ENCODE measurements at places on chromosomes 7 and 10.

DNA sequence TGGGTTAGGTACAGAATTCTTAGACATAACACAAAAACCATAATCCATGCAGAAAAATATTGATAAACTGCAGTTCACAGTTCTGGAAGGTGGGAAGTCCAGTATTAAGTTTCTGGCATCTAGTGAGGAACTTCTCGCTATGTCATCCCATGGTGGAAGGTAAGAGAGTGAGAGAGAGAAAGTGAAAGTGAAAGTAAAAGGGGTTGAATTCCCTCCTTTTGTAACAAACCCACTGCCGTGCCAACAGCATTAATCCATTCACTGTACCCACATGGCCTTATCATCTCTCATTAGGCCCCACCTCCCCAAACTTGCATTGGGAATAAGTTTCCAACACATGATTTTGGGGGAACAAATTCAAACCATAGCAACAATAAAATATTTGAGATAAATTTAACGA is 17.1 kb downstream of the ZNF485 start:
- DNase-seq: no peak

DNA sequence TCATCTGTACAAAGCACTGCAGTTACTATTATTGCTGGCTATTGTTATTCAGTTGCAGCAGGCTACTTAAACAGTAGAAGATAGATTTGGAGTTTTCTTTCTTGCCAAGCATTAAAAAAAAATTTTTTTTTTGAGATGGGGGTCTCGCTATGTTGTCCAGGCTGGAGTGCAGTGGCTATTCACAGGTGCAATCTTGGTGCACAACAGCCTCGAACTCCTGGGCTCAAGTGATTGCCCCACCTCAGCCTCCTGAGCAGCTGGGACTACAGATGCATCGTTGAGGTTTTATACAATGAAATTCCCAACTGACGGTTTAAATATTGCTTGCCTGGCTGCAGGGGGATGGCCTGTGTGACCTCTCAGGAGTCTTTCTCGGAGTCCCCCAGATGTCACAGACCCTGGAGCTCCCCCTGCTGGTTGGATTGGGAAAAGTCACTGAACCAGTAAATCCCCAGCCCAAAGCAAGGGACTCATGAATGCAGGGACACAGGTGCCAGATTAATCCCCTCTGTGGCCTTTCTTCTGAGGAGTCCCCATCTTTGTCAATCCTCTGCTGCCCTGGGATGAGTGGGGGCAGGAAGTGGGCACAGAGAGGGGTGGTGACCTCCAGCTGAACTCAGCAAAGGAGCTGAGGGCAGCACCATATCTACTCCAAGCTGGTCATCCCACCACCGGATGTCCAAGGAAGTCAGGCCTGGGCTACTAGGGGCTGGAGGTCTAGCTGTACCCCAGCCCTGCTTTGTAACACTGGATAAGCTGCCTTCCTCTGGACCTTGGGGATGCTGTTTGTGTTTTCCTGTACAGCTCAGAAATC is 149.6 kb downstream of the C10orf105 start:
- peak; percentile 71 for DNase-seq

DNA sequence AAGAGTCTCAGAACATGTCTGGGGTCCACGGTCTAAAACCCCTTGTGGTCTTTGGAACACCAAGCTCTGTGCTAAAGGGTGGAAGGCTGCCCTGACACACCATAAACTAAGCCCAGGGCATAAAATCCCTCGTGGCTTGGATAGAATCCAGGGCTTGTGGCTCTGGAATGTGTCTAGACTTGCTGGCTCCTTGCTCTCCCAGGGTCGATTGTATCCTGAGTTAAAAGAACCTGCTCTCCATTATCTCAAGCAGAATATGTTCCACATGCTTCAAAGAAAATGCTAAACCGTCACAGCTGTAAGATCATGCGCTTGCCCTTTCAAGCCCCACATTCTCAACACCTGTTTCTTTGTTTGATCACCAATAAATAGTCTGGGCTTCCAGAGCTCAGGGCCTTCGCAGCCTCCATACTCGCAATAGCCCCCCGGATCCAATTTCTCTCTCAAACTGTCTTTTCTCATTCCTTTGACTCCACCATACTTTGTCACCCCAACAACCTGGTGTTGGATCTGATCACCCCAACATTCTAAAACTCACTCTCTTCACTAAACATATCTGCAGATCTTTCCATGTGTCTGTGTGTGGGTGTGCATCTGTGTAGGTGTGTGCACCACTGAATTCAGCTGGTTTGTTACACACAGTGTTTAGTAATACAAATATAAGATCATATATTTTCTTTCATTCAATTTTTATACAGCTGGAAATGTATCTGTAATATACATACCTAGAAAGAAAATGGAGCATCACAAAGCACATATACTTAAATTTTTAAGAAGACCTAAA is 238.5 kb downstream of the ZMYND11 start:
- DNase-seq: no peak

DNA sequence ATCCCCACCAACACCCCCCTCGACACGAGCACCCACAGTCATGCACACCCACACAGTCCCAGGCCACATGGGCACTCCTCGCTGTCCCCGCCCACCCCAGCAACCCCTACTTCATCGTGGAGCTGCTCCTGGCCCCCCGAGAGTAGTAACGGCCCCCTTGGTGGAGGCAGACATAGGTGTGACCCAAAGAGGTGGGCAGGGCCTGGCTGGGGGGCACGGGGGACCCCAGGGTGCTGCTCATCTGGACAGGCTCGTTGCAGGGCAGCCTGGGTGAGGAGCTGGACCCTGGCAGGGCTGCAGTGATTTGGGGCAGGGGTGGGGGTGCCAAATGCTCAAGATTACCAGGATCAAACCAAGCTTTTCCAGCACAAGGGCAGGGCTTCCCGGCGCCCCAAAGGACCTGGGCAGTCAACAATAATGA is 42.4 kb upstream of the ZMIZ1 start:
- no peak for DNase-seq

DNA sequence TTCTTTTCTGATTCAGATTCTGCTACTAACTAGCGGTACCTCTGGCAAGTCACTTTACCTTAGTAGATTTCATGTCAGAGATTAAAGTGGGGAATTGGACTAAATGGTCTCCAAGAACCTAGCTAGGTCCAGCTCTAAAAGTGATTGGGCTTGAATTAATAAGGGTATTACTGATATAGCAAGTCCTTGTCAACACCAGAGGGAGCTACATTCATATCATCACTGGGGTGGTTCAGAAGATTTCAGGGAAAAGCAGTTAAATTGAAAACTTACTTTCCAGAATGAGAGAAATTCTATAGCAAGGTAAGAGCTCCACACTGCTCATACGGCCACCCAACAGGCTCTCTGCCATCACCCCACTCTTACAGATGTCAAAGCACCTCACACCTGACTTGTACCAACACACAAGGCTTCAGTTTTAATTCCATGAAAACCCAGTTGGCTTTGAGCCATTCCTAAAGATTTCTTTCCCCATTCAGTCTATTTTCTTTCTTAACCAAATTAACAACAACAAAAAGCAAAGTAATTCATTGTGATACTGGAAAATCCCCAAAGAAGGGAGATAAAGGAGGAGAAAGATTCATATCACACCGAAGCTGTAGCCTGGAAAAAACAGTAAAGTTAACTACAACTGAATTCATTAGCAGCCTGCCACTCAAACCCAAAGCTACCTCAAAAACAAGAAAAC is 38.0 kb upstream of the SPOCK2 start:
- peak; percentile 30 for DNase-seq

DNA sequence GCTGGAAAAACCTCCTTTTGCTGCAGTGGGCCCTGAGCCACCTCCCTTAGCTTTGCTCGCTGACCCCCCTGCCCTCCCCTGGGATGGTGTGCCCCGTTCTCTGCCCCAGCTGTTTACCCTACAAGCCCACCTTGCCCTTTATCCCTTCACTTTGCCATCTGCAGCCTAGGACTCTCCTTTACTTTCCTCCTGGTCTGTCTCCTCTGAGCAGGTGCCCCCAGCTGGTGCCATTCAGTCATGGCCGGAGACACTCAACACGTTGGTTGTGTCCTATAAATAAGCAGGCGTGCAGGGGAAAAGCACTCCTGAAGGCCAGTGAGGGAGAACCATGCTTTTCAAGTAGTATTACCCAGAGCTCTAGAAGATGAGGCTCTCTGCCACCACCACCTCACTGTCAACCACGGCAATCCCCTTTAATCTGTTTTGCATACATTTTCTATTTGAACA is 6.1 kb downstream of the RASSF4 start:
- DNase-seq: no peak

Data from D341Med (cell line).